Common myeloid progenitor, CD34-positive (primary cell): ENCODE measurements at places on chromosomes 2 and 18.

DNA sequence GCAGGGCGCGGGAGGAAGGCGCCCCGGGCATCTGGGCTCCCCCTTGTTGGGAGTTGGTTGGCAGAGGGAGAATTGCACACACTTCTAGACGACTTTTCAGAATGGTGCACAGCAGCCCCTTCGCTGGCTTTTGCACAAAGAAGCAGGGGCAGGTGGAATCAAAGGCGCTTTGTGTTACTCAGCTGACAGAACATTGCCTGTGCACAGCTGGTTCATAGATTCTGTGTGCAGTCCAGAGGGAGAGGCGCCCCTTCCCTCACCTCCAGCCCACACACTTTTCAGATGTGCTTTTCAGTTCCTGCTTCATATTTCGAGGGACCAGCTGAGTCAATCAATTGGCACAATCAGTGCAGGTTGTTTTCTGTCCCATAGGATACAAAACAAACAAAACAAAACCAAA is 348.4 kb upstream of the RAB12 start:
- no peak for DNase-seq

- no peak for DNase-seq
Measured at GRCh38 chr2:195021711-195022507, 635.1 kb upstream of the SLC39A10 start.

DNA sequence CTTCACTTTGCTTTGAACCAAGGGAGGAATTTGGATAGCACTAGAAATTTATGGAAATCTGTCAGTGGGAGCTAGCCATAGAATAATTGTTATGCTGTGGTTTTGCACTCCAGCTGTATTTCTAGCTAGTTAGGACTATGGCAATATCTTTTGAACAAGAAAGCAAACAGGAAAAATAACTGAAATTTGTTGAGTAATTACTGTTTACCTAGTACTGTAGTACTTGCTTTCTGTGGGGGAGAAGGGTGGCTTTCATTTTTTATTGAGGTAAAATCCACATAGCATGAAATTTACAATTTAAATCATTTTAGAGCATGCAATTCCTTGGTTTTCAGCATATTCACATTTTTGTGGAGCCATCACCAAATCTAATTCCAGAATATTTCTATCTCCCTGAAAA is 28.4 kb downstream of the MBD5 start:
- no peak for DNase-seq

DNA sequence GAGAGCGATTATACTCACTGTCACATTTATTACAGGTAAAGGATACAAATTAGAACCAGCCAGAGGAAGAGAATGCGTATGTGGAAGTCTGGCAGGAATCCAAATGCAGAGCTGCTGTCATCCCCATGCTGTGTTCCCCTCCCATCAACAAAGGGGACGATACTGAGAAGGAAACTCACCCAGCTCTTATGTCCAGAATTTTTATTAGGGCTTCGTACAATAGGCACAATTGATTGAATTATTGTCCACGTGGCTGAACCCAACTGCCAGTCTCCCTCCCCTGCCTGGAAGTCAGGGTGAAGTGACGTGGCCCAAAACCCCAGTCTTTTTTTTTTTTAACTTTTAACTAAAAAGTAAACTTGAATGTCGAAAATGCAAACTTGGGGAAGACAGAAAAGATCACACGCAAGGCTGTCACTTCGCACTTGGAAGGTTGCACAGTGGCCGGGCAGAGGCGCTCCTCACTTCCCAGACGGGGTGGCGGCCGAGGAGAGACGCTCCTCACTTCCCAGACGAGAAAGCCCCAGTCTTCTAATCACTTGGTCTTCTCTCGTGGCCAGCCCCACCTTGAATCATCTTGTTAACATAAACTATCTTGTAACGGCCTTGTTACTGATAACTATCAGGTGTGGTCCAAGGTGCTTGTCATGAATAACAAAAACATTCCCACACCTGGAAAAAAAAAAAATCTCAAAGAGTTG is 40.0 kb upstream of the ITSN2 start:
- DNase-seq: no peak

DNA sequence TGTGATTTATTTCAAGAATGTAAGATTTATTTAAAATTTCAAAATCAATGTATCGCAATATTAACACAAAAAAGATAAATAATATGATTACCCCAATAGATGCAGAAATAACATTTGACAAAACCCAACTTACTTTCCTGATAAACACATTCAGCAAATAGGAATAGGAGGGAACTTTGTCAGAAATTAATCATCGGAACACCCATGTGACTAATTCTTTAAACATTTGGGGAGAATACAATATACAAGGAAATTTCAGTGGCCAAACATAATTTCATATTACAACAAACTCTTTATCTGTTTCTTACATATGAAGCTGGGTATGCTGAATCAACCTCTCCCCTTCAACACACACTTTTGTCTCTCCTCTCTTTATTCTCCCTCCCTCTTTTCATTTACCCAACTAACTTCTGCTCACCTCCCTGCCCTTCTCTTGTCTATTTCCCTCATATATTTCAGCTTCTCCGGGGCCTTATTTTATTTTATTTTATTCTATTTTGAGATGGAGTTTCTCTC is 309.6 kb upstream of the CNTNAP5 start:
- no peak for DNase-seq

GRCh38 chr2:179569831-179570233 is 291.6 kb downstream of the ZNF385B start:
- no peak for DNase-seq

- DNase-seq: no peak
Measured at GRCh38 chr2:227891673-227892072, 20.2 kb downstream of the DAW1 start.

DNA sequence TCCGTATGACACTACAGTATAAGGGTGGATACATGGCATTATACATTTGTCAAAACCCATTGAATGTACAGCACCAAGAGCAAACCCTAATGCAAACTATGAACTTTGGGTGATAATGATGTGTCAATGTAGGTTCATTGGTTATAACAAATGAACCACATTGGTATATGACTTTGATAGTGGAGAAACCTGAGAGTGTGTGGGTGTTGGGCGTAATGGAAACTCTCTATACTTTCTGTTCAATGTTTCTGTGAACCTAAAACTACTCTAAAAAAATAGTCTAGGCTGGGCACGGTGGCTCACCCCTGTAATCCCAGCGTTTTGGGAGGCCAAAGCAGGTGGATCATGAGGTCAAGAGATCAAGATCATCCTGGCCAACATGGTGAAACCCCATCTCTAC is 6.5 kb upstream of the ACTG2 start:
- no peak for DNase-seq

DNA sequence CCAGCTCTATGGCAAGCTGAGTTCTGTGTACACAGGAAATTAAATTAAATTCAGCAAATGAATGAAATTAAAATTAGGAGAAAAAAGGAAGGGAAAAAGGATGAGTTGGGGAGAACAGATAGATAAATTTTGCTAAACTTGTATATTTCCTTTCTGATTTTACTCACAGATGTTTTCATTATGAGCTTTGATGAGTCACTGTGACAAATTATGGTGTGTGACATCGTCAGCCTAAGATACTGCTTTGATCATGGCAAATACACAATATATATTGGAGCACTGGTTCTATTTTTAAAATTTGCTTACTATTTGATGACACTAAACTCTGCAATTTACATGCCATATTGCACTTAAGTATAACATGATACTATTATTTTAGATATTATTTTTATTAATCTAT is 464.6 kb upstream of the SPHKAP start:
- no peak for DNase-seq

GRCh38 chr18:79809482-79810192 is 11.9 kb downstream of the KCNG2 start:
- no peak for DNase-seq

- DNase-seq: no peak
Measured at GRCh38 chr2:187612857-187613256, 58.6 kb upstream of the TFPI start.

DNA sequence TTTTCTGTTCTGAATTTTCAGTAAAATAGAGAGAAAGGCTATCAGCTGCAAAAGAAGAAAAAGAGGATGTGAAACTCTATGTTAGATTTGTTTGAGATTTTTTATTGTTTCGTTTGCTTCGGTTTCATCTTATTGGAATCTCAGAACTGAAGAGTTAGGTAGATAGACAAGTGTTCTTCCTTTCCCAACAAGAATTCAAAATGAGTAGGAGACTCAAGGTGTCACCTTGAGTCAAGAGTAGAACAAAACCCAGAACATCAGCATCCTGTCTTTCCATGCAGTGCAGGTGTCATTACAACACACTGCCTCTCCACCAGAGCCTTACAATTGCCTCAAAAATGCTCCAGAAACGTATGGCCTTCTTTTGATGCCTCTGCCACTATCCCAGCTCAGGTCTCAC is 21.1 kb downstream of the NBAS start:
- DNase-seq: no peak

DNA sequence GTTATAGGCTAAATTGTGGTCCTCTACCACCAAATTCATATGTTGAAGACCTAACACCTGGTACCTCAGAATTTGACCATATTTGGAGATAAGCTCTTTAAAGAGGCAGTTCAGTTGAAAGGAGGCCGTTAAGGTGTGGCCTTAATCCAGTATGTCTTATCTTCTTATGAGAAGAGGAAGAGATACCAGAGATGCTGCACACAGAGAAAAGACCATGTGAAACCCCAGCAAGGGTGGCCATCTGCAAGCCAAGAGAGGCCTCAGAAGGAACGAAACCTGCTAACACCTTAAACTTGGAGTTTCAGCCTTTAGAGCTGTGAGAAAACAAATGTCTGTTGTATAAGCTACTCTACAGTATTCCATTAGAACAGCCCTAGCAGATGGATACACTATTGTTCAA is 528.1 kb upstream of the DCC start:
- DNase-seq: no peak

GRCh38 chr2:186717320-186718007 is 23.6 kb downstream of the FAM171B start:
- no peak for DNase-seq

DNA sequence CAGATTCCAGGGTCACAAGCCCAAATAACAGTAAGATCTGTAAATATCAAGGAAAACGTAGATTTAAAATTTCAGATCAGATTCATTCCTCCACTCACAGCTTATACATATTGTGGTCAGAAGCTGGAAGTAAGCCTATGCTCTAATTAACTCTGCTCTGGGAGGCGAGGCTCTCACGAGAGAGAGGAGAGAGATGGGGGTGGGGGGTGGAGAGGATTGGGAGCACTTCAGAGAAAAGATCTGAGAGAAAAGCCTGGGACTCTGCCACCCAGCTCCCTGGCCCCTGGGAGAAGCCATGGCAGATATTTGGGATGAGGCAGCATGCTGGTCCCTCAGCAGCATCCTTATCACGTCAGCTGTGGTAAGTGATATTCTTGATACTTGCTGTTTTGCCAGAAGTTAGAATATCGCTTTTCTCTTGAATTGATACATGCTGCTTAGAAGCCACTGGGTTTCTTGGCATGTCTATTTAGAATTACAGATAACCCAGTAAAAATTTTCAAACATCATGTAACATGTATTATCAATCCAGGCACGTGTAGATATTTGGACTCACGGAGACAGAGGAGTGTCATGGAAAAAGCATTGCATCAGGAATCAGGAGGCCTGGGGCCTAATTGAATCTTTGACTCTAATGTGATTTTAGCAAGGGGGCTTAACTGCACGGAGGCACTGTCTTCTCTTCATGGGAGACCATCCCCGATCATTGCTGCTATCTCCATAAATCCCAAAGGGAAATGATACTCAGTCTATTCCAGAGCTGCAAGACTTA is 265.4 kb downstream of the HRH4 start:
- DNase-seq: no peak

GRCh38 chr2:115684345-115684744 is 1241.9 kb downstream of the DPP10 start:
- no peak for DNase-seq

- no peak for DNase-seq
Measured at GRCh38 chr18:34807106-34807796, 97.2 kb downstream of the DTNA start.

- no peak for DNase-seq
Measured at GRCh38 chr18:59377613-59378337, 18.7 kb upstream of the LMAN1 start.

DNA sequence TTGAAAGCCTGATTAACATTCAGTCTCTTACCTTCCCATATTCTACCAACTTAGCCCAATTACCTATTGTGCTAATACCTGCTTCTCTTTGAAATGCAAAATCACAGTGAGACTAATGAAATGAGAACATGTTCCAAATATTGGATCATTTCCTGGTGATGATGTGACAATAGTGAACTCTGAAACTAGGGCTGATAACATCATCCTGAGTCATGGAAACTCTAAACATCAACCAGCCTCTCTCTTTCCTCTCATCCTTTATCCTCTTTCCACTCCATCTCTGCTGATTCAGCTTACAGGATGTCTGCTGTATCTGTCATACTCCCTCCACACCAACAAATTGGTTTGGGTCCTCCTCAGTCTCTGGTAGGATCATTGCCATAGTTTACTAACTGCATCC is 98.8 kb upstream of the NCKAP5 start:
- no peak for DNase-seq

DNA sequence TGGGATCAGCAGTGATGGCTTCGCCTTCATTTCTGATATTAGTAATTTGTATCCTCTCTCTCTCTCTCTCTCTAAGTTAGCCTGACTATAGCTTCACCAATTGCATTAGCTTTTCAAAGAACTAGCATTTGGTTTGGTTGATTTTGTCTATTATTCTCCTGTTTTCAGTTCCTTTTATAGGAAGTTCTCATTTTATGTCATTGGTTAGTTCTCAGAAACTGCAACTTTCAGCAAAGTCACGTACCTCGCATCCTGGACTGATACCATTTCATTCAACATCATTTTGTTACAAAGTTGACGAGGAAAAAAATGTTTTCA is 450.8 kb downstream of the EIPR1 start:
- no peak for DNase-seq

- no peak for DNase-seq
Measured at GRCh38 chr18:27577752-27578151, 392.6 kb upstream of the CHST9 start.

DNA sequence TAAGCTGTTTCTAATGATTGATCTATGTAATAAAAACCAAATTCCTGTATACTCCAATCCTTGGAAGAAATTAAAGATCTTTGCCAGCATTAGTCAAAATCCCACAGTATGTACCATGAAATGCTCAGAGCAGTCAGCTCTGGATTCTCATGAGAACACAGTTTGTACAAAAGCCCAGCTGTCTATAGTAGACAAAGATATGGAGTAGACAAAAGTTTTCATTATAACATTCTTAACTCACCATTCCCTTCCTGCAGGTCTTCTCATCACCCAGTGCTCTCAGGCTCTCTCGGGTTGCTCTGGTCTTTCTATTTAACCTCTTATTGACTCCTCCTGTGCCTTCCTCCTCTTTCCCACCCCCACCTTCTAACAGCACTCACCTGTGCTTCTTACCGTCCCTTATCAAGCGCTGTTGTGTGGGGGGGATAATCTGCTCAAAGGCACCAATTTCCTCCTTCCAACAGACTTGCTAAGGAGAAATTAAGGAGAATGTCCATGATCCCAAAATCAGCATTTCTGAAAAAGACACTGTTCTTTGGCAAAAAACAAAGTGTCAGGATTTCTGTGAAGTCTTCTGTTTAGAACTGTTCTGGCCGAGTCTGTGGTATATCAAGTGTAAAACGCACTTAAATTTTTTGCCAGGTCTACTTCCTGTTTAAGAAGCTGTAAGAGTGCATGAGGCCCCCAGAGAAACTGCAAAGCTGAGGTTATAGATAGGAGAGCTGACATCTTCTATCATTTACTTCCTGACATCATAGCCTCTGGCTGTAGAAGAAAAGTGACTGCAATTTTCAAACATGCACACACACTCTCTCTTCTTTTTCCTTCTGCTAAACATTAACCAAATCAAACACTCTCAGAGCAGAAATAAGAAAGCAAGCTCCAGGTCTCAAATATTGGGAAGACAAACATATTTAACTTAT is 144.1 kb downstream of the EVA1A start:
- DNase-seq: peak; percentile 78

GRCh38 chr2:119484834-119485233 is 39.4 kb downstream of the SCTR start:
- no peak for DNase-seq
